ENCODE measurements at places on chromosomes 16 and 17.

GRCh38 chr16:28118637-28119036, 55.1 kb upstream of the GSG1L start:
- DNase-seq, result no peak

DNA sequence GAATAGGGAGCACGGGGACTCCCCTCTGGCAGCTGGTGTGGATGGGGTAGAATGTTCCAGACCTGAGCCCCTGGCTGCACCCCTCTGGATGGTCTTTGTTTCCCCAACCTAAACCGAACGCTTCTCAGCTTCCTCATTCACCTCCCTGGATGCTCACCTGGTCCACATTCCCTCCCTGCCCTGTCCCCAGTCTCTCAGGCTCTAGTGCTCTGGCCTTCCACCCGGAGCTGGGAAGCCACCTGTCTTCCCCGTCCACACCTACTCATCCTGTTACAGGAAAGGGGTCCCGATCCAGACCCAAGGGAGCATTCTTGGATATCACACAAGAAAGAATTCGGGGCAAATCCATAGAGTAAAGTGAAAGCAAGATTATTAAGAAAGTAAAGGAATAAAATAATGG, 73.5 kb downstream of the CYLD start:
- no peak for DNase-seq

DNA sequence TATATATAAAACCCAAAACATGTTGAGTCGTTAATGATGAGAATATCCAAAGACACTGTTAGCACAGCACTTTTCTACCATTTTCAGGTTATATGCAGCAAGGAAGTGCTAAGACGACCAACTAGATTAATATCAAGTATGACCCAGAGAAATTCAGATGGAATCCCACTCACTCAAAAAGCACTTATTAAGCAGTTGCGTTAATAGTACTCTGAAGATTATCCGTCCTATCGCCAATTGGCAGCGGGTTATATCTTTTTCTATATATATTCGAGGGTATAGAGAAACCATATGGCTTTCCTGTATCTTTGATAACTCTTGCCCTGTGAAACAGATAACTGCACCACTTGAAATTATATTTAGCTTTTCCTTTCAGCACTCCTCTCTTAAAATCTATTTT, 1.1 kb downstream of the CRLF3 start:
- DNase-seq, result no peak

DNA sequence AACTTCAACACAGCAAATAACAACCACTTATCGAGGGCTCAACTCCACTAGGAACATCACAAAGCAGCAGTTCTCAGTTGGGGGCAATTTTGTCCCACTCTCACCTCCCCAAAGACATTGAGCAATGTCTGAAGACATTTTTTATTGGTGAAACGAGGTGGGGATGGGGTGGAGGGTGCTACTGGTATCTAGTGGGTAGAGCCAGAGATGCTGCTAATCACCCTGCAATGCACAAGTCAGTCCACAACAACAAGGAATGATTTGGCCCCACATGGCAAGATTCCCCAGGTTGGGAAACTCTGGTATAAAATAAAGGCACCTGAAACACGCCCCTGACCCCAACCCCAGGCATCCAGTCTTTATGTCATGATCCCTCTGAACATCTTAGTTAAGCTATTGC, 33.3 kb downstream of the TLE7 start:
- no peak for DNase-seq

DNA sequence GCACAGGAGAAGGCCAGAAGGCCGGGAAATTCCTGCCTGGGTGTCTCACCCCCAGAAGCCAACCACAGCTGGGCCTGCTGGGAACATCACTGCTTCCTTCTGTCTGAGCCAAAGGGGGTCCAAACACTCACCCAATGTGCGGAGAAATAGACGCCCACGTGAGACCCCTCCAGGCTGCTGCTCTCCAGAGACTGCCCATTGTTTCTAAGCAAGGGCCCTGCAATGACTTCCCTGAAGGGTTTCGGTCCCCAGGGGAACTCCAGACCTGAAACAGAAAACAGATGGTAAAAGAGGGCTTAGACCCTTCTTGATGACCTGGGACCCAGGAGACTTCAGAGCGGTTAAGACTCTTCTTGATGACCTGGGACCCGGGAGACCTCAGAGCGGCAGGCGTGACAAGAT, 41.3 kb downstream of the MRM3 start:
- DNase-seq, result no peak

DNA sequence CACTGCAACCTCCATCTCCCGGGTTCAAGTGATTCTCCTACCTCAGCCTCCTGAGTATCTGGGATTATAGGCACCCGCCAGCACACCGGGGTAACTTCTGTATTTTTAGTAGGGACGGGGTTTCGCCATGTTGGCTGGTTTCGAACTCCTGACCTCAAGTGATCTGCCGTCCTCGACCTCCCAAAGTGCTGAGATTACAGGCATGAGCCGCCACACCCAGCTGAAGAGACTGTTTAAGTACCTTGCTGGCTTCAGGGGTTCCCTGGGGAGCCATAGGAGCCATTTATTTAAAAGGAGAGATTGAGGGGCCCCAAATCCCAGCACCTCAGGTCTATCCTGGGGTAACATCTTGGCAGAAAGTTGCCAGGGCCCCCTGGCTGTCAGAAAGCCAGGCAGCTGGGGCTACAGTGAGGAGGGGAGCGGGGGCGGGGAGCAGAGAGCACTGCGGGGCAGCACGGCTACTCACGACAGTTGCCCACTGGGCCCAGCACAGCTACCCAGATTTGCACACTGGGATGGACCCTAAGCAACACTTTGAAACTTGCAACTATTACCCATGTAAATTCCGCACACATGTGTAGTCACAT, 1.6 kb downstream of the SNAI3 start:
- no peak for DNase-seq

- peak; percentile 38 for DNase-seq
Observed at GRCh38 chr16:15961060-15961511, 11.7 kb downstream of the ABCC1 start.

DNA sequence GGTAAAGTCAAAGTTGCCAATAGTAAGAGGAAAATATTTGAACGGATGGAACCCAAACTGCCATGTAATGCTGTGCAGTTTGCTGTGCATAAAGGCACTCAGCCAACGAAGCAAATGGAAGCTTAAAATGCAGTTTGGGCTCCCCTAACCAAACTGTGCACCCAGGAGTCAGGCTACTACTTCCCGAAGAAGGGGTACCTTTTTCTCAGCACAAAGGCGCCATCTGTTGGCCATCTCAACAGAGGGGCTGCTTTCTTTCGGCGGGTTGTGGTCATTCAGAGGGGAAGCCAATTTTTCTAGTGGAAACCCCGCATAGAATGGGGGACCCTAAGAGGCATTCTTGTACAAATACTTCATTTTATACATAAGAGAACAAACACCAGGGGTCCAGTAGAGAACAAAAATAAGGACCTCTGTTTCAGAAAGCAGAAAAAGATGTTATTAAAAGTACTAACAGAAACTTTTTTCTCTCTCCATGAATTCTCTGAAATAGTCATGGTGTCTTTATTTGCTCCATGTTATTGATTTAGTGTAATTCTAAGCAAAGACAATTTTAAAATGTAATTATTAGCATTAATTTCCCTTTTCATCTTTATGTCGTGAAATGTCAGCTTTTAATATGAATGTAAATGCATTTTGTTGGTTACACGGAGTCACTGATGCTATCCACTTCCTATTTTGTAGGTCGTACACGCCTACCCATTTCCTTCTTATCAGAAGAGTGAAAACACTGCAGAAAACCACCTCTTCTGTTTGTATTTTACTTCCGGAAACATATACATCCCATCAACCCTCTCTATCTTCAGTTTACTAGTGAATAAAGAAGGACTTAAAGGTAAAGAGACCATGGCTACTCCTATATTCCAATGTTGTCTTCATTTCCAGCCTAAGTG, 453.3 kb downstream of the KCNJ2 start:
- no peak for DNase-seq

DNA sequence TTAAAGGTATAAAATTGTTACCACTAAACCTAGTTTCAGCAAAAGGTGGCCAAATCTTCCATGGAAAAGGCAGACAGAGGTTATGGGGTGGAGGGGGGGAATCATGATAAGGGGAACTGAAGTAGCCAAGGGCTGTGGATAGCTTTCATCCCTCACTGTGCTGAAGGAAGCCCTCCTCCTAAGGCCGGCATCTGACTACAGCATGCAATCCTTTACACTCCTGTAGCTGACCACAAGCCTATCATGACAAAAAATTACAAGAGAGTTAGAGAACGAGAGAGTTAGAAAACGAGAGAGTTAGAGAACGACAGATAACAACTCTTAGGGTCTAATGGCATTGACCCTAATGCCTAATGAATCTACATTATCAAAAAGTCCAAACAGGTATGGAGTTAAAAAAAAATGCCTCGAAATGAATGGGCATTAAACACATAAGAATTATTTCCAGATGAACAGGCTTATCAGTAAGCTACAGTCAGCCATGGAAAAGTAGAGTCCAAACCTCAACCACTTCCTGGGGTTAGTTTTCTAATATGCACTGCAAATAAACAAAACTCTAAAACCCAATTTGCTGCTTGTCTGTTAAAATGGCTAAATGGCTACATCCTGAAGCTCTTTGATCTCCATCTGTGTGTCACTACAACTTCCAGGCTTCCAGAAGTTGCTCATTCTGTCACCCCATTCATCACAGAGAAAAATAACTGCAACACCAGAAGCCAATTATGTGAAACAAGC, 29.7 kb downstream of the DUSP14 start:
- no peak for DNase-seq

DNA sequence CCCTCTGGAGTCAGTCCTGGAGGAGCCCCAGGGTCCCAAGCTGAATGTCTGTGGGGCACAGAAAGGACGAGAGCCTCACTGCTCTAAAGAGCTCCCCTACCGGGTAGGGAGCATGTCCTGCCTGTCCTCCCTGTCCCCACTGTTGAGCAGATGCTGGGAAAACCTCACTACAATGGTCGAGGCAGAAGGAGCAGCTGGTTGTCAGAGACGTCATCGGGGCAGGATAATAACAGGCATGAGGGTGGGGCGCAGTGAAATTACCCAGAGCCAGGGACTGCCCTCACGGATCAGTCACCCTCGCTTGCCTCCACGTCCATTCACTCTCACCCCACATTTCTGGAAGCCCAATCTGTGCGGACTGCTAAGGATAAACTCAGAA, 538 bp downstream of the TM4SF5 start:
- DNase-seq, result no peak

GRCh38 chr16:1458977-1459341, 14.6 kb upstream of the CCDC154 start:
- DNase-seq, result no peak

- no peak for DNase-seq
Observed at GRCh38 chr17:6507535-6507934, 48.8 kb downstream of the PITPNM3 start.

DNA sequence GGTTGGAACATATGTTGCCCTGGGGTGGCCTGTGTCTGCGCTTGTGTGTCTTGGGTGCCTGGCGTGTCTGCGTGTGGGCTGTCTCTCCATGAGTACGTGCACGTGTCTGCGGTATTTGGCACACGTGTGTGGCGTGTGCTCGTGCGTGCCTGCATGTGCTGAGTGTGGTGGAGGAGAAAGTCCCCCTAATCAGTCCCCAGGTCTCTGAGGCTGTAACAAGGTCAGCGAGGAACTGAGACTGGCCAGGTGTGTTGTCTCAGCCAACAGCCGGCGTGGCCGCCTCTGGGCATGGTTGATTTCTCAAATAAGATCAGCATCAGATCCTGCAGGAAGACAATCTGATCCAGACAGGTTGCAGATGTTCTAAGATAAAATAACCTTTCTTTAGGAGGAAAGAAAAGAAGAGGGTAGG, 3.5 kb upstream of the CPNE7 start:
- no peak for DNase-seq

- no peak for DNase-seq
Observed at GRCh38 chr16:62926121-62926801, 890.0 kb upstream of the CDH8 start.

DNA sequence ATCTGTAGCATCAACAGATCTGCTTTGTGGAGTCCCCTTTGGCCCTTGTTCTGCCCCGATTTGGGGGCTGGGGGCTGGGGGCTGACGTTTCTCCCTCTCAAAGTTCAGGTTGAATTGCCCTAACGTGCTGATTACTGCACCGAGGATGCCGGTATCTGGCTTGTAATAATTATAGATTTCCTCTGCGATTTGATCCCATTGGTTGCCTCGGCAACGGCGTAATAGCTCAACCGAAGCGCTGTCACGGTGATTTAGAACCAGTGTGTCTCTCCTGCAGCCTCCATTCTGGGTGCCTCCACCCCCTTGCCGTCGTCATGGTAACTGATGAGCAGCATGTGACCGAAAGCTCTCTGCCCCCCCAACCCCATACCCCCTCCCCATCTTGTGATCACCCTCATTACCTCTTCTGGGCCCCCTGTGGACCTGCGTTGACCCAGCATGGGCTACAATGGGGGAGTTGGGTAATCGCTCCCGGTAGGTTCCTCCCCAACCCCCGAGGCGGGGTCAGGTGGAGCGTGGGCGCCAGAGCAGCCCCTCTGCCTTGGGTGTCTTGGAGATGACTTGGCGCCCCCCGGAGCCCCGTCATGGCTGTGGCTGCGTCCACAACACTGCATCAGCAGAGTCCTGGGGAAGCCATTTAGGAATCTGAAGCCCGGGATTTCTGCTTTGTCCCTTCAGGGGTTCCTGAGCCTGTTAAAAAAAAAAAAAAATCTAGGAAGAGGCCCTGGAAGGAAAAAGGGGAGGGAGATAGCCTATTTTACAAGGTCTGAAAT, 38.4 kb downstream of the ABAT start:
- DNase-seq, result no peak

DNA sequence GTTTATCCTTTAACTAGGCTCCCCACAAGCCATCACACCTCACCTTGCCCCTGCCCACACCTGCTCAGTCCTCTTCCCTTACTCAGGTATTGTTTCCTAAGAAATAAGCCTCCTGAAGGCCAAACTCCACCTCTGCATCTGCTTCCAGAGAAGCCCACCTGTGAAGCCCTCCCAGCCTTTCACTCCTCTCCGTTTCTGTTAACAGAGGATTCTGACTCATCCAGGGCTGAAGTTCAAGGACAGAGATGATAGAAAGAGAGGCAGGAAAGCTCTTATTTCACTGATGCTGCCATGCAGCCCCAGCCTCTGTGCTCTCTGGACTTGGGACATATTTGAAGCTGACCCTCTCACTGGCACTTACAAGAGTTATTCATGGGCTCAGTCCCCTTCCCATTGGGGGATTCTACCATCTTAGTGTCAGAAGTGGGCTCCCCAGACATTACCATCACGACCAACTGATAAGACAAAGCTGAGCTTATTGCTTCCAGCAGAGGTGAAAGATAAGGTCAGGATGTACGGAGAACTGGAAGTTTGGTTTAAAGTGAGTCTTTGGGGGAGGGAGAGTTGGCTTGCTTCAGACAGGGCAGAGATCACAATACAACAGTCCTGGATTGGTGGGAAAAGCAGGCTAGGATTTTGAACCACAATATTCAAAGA, 35.3 kb upstream of the XYLT2 start:
- DNase-seq, result no peak

DNA sequence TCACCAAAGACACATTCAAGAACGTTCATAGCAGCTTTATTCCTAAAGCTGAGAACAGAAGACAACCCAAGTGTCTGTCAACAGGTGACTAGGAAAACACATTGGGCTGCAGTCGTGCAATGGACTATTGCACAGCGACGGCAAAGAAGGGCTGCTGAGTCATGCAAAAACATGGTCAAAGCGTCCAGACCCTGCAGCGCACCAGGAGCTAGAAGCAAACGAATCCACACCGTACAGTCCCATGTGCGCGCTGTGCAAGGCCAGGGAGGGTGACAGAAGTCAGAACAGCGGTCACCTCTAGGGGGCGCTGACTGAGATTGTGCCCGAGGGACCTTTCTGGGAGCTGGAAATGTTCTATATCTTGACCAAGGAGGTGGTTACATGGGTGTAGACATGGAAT, 266.4 kb downstream of the MAF start:
- peak; percentile 3 for DNase-seq
